ENCODE measurements at places on chromosomes 12 and 14.

- DNase-seq = no peak
Measured at GRCh38 chr14:54102530-54102929, 145.9 kb upstream of the BMP4 start.

DNA sequence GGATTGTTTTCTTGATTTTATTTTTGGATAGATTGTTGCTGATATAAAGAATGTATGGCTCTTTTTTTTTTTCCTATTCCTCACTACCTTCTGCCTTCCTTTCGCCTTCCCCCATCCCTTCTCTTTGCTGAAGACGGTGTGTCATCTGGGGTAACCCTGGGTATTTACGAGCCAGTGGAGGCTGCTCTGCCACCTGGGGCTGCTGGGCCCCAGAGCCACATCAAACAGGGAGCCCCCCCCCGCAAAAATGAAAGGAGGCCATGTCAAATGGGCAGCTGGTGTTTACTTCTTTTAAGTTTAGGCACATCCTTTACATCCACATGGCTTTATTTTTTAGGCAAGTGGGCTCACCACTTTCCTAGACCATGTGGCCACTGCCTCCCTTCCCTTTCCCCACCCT lies 25.4 kb downstream of the CHST11 start:
- DNase-seq = no peak

- DNase-seq = no peak
Measured at GRCh38 chr12:102526656-102527055, 46.3 kb upstream of the IGF1 start.

DNA sequence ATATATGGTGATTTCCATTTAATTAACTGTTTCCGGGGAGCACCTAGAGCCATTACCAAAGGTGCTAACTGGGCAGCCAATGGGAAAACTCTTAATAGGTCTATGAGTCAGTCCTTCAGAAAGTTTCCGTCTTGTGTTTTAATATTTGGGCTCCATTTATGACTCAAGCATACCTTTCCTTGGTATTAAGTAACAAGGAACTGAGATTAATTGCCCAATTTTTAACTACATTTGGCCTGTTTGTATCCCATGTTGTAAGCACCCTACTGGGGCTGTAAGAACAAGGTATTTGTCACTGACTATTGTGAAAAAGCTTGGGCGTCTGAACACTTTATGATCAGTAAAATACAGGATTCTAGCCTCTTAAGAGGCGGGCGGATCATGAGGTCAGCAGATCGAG lies 62.8 kb upstream of the FOXN3 start:
- DNase-seq = no peak

Data from activated naive CD4-positive, alpha-beta T cell (primary cell).